Stimulated activated CD4-positive, alpha-beta T cell treated with anti-CD3 and anti-CD28 coated beads, TNF-alpha, amount 100 ng/mL, for 1 hour (primary cell): ENCODE measurements at places on chromosomes 11 and 22.

DNA sequence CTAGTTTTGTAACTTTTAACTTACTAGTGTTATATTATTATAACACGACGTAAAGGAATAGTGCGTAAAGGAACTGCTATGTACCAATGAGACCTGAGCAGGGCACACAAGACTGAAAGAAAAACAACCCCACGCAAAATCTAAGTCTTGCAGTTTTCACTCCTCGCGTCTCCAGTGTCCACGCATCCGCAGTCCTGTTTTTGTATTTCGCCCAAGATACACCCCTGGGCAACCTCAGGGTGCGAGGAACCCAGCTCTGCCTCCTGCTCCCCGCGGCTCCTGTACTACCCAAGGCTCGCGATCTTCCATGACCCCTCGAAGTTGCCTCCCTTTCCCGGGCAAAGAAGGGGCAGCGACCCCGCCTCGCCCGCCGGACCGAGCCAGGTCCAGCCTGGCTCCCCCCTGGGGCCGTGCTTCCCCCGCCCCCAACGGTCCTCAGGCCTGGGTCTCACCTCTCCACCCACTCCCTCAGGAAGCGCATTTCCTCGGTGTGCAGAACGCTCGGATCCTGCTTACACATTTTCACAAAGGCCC, 393 bp downstream of the ST13 start:
- DNase-seq = no peak

GRCh38 chr22:25110596-25110845, 89.1 kb upstream of the CRYBB3 start:
- DNase-seq = no peak

DNA sequence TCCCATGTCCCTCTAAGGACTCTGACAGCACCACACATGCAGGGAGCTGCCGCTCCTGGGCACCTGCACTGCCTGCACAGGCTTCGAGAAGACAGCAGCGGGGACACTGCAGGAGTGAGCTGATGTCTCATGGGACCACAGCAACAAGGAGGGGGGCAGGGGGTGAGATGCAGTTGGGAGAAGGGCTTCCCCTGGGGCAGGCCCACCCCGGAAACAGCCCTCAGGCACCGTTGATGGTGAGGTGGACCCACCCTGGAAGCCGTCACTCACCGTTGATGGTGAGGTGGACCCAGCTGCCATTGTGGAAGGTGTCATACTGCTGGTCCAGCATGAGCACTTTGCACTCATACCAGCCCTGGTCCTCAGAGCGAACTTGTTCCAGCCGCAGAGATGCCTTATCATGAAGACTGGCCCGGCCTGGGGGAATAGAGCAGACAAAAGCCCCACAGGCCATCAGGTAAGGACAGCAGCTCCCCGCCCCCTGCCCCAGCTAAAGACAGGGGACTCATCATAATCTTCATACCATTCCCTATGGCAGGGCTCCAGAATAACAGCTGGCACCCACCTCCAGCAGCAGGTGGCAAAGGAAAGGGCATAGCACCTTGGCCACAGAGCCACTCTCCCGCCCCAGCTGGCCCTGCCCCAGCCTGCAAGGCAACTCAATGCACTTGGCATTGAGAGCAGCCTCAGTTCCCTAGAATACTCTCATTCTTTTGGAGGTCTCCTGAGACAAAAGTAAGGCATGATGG, 12.6 kb downstream of the IGSF9B start:
- DNase-seq = no peak

DNA sequence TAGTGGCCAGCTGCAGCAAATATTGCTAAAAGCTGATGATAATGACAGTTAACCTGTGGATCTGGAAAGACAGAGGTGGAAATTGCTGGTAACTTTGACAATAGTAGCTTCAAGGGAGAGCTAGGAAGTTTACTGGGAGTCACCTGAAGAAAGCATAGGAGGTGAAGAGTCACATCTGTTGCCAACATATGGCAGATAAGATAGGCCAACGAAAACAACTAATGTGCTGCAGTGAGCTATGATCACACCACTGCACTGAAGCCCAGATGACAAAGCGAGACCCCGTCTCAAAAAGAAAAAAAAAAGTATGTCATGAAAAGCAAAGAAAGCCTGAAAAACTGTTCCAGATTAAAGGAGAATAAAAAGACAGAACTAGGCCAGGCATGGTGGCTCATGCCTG, 4.3 kb upstream of the PRDM10 start:
- no peak for DNase-seq

DNA sequence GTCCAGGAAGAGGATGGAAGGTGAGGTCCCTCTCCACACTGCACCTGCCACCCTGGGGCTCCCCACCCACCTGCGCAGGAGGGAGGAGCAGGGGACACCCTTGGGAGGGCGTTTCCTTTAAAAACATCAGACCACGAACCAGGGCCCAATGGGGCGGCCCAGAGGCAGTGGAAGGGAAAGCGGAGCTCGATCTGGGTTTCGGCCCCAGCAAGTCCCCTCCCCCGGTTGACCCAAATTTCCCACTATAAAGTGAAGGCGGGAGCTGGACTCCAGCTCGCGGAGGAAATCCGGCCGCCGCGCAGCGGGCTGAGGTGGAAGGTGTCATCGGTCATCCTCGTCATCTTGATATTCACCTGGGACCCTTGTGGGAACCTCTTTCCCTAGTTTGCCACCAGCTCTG, 99.3 kb downstream of the WNT7B start:
- no peak for DNase-seq

DNA sequence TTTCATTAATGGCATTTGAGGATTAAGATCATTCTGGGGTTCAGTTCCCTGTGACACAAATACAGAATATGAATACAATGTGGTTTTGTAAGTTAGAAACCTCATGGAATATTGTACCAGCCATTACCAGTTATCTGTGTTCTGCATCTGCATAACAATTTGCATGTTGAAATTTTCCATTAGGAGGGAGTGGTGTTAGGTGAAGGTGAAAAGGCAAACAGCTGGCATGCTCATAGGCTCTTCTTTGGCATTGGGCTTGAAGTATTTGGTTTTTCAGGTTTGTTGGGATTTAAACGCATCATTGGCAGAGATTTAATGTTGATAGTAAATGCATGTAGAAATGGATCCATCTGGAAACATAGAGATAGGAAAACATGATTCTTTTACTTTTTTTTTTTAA, 18.6 kb downstream of the RTN3 start:
- no peak for DNase-seq
